ENCODE measurements at places on chromosomes 2 and 18.

DNA sequence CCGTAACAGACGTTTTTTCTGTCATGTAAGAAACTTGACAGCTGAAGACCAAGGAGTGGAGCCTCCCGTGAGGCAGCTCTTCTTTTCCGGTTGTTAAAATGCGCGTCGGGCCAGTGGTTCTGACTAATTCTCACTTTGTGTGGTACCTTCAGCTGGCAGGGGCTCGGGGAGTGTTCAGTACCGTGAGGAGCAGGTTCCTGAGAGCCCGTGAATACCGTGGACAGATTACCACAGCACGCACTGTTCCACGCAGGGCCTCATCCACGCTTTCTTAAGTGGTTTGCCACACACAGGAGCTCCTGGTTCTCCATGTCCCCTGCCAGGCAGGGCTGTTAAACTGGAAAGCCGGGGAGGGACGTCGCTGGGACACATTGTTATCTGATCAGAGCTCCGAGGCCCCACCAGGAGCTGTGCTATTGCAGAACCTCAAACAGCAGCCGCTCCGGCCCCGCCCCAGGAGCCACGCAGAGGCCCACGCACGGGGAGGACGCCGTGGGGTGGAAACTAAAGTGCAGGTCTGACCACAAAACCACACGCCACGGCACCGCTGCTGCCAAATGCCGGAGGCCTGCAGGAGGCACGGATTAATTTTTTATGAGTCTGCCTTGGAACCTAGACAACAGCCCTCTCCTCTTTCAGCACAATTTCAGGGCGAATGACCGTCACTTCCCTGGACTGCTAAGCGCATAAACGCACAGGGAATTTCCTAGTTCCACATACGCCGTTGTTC, 43.3 kb downstream of the NFATC1 start:
- DNase-seq, result no peak

- no peak for DNase-seq
Measured at GRCh38 chr2:214507032-214507431, 96.2 kb downstream of the VWC2L start.

- DNase-seq, result no peak
Measured at GRCh38 chr2:206983161-206983859, 44.0 kb downstream of the CPO start.

DNA sequence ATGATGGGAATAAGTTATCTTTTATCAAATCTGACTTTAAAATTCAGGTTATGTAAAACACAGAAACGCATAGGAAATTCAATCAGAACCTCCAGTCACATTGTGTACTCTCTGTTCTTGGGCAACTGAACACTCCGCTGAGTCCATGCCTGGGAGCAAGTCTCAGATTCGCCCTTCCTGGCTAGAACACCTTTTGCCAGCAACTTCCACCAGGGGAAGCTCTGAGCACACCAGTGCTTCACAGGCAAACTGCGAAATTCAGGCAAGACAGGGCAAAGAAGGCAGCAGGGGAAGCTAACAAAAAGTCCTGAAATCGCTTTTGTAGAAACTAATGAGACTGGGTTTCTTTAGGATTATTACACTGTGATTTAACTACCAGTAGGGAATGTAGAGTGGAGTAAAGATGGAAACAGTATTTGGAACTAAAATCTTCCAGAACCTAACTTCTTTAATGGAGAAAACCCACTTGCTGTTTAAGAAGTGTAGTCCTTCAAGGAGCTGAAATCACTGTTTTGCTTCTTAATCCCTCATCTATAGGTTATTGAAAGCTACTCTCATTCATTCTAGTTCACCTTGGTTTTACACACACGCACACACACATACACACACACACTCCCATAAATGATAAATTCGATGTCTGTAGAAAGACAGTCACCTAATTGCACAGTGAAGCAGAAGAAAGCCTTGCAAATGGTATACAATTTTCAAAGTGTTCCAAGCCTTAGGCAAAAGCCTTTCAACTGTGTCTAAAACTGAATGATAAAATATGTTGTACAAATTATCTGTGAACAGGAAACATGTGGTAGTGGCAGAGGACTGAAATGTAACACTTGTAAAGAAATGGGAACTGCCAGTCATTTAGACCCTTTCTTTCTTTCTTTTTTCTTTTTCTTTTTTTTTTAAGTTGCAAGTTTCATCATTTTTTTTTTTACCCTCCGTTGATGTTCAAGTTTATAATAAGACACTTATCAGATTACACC, 214.5 kb downstream of the TMEM182 start:
- no peak for DNase-seq

GRCh38 chr2:30341500-30342267, 105.4 kb upstream of the LCLAT1 start:
- no peak for DNase-seq

DNA sequence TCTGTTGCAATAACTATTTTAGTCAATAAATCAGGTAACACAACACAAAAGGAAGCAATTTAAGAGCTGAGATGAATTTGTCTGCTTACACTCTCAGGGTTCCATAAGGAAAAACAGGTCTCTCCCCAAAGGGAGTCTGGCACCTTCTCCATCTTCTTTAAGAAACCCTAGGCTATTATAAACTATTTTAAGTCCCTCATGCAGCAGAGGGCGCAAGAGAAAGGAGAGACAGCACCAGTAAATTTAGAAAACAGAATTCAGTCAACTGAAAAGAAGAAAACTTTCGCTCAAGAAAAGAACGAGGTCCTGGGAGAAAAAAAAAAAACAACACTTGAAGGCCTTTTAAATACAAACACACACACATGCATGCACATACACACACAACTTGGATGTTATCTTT, 19.1 kb downstream of the SULT1C4 start:
- DNase-seq, result no peak

DNA sequence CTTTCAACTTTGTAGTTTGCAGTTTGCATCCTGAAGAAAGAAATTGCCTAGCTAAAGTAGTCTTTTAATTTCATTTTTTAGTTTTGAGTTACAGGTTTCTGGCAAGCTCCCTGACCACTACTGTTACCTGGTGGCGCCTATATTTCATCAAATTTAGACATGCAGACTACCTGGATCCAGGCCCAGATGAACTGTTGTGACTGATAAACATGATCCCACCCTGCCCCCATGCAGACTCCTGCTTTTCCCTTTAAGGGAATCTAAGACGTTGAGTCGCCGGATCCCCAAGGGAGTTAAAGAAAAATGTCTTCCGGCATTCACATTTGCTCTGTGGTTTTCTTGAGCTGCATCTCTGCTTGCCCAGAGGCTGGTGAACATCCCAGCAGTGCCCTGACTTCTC, 22.2 kb downstream of the METAP1D start:
- DNase-seq, result no peak

DNA sequence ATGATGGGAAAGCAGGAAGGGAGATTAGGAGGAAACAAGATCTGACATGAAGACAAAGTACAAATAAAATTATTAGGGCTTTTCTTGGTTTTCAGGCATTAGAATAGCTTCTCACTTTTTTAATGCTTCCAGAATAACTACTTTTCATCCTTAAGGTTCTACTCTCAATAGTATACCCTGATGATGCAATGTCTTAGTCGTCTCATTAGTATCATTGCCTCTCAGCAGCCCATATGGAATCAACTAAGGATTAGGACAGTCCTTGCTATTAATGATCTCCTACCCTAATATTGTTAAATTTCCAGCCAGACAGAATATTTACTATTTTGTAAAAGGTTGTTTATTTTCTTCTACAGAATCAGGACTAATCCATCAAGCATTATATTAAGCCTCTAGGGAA, 55.9 kb downstream of the RELCH start:
- DNase-seq, result no peak

GRCh38 chr2:168278424-168278888, 31.1 kb upstream of the STK39 start:
- DNase-seq, result no peak

- DNase-seq, result no peak
Measured at GRCh38 chr2:174607989-174608865, 10.6 kb upstream of the WIPF1 start.

DNA sequence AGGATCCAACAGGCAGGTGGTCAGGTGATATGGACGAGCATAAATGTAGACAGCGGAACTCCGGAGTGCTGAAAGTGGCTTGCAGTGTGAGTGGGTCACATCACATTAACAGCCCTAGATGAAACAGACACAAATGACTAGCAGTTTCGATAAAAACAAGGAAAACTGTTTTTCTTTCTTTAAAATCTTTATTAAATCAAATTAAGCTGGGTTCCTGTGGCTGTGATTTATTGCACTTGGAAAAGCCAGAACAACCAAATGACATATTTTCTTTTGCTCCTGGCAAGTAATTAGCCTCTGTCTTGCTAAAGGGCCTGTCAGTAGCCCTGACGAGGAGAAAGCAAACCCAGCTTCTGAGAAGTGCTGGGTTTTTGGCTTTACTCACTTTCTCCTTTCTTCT, 152.9 kb upstream of the DDX18 start:
- no peak for DNase-seq

GRCh38 chr2:234764372-234764771, 187.4 kb upstream of the SH3BP4 start:
- DNase-seq, result no peak

GRCh38 chr2:10545556-10545955, 97.4 kb upstream of the ODC1 start:
- no peak for DNase-seq

DNA sequence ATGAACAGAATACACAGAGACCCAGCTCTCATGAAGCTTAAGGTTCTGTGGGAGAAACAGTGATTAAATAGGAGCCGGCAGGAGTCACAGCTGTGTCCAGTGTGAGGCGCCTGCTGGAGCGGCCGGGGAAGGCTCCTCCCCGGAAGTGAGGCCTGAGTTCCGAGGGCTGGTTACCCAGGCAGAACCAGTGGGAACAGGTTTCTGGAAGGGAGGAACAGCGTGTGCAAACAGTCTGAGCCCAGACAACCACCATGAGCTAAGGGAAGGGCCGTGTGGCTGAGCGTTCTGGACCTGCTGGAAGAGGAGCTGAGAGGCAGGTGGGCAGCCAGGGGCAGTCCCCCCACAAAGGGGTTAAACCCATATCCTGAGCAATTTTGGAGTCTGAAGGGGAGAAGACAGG, 26.0 kb upstream of the NPAS2 start:
- DNase-seq, result no peak

DNA sequence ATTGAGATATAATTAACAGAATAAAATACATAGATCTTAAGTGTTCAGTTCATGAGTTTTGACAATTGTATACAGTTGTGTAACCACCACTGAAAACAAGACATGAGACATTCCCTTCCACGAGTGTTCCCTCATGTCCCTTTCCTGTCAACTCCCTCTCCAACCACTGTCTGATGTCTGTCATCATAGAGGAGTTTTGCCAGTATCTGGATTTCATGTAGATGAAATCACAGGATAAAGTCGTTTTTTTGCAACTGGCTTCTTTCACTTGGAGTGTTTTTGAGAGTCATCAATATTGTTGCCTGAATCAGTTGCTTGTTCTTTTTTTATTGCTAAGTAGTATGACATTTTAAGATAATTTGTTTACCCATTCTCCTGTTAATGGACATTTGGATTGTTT, 52.7 kb downstream of the RBMS1 start:
- DNase-seq, result no peak

GRCh38 chr2:85854166-85854509, 34.7 kb downstream of the ST3GAL5 start:
- DNase-seq, result no peak

All from NCI-H187 (cell line).